Fibroblast of lung (primary cell): ENCODE measurements at places on chromosomes 2 and 18. TPM values are rescaled to one million over a fixed set of nuclear protein-coding genes. Genes with fewer than 3 reads are reported as not detected.

The UPP2 gene
- not detected in 2 replicates for total RNA-seq

- H3K4me3 ChIP-seq = no peak overlapping the region
- DNase-seq = no peak
- no peaks in the 10 kb centered on the region for H3K4me1 ChIP-seq
- H3K36me3 ChIP-seq = no peaks in the 10 kb centered on the region
- no peak overlapping the region for H3K27ac ChIP-seq
Measured at GRCh38 chr2:71941726-71942525, 205.7 kb downstream of the CYP26B1 start.

The SRD5A2 gene
- not detected in 2 replicates for total RNA-seq

The CDH7 gene
- total RNA-seq = not detected in 2 replicates

DNA sequence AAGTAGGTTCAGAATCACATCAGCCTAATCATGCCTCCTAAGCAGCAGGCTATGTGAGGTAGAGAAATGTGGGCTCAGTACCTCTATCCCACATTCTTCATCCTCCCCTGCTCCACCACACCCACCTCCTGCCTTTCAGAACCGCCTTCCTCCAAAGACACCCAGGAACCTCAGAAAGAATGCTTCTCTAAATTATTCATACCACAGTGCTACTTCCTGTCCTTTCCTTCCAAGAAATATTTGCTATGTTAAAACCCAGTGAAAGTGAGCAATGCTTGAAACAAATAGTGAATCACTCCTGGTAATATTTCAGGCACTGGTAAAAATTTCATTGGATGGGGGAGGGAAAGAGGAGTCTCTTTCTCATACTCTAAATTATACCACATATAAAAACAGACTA is 24.0 kb upstream of the CREB1 start:
- H3K4me3 ChIP-seq = no peak overlapping the region
- no peaks in the 10 kb centered on the region for H3K27me3 ChIP-seq
- DNase-seq = peak; percentile 96
- H3K4me1 ChIP-seq = peaks cover 16% of the 10 kb centered on the region
- no peaks in the 10 kb centered on the region for H3K36me3 ChIP-seq
- H3K27ac ChIP-seq = peak overlapping the region; percentile 65

GRCh38 chr18:54765636-54766375 is 62.5 kb upstream of the RAB27B start:
- H3K36me3 ChIP-seq = no peaks in the 10 kb centered on the region
- no peaks in the 10 kb centered on the region for H3K27me3 ChIP-seq
- H3K27ac ChIP-seq = no peak overlapping the region

GRCh38 chr2:140876015-140876414 is 1254.8 kb downstream of the LRP1B start:
- no peak overlapping the region for H3K4me3 ChIP-seq
- H3K4me1 ChIP-seq = no peaks in the 10 kb centered on the region
- H3K27ac ChIP-seq = no peak overlapping the region

DNA sequence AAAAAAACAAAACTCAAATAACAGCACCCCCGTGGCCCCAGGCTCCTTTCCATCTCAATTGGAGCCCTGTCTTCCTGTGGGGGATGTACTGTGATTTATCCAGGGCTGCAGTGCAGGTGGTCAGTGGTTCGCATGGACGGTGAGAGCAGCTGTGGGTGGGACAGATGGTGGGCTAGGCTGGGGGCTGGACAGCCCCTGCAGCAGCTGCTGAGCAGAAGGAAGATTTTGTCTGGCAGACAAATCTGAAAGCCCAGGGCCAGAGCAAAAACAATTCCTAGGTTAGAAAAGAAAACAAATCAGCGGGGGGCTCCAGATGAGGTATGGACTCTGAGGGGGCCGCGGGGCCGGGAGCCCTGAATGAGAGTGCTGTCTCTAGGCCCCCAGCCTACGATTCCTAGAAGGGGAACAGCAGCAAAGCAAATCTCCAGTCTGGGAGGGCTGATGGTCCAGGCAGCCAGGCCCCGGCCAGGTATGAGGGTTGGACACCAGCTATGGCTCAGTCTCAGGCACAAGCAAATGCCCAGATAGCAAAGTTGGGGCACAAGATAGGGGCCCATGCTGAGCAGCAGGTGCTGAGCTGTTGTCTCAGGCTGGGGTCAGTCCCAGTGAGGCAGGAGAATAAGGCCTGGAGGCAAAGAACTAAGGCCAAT is 45.4 kb downstream of the SOWAHC start:
- no peak for DNase-seq
- H3K4me1 ChIP-seq = no peaks in the 10 kb centered on the region
- no peak overlapping the region for H3K4me3 ChIP-seq
- no peak overlapping the region for H3K27ac ChIP-seq
- no peaks in the 10 kb centered on the region for H3K36me3 ChIP-seq

GRCh38 chr2:9797681-9798556 is 45.4 kb upstream of the TAF1B start:
- H3K4me3 ChIP-seq = no peak overlapping the region
- no peak for DNase-seq

The ZFAND2B gene
- total RNA-seq = 29.3 and 40.0 TPM in 2 replicates

- peaks cover 2% of the 10 kb centered on the region for H3K4me1 ChIP-seq
- H3K4me3 ChIP-seq = no peak overlapping the region
- H3K27ac ChIP-seq = no peak overlapping the region
- H3K36me3 ChIP-seq = no peaks in the 10 kb centered on the region
- peak; percentile 37 for DNase-seq
- no peaks in the 10 kb centered on the region for H3K27me3 ChIP-seq
Measured at GRCh38 chr18:67951137-67951536, 434.6 kb upstream of the DSEL start.

DNA sequence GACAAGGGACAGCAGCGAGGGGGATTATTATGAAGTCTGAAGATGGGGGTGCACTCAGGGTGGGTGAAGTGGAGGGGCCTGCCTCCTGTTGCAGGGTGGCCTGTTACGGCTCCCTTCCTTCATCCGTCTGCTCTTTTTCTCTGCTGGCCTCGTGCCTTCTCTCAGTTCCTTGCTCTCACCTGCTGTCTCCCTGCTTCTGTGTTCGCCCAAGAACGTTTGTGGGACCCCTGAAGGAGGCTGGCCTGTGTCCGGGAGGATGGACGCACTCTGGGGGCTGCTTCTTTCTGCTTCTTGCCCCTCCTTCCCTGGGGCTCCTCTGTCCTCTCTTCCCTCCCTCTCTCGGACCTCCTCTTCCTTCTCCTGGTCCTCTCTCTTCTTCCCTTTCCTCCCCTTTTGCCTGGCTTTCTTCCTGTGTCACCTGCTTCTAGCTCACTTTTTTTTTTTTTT is 13.8 kb downstream of the MROH2A start:
- DNase-seq = no peak
- no peak overlapping the region for H3K27ac ChIP-seq
- no peaks in the 10 kb centered on the region for H3K27me3 ChIP-seq
- H3K4me1 ChIP-seq = no peaks in the 10 kb centered on the region

DNA sequence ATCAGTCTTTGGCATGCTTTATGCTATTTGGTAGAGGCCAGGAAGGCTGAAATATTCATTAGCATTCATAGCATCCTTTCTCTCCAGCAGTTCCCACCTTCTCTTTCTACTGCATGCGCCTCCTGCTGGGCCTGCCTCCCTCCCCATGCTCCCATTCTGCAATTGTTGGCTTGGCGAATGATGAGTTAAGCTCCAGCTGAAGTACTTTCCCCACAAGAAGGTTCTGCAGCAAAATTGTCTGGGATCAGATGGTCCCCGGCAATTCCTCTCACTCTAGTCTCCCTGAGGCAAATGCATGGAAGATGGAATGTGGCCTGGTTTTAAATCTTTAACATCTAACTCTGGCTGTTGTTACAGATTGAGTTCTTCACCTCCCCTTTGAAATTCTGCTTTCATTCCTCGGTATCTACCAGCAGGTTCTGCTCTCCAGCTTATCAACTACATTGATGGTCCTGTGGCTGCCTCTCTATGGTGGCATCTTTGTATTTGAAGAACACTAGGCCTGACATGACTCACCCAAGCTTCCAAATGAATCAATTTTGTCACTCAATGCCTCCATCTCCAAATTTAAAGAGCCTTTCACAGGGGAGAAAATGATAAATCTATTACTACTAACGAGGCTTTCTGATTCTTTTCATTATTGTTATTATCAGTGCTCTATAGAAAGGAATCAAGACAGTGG is 55.9 kb downstream of the KCTD18 start:
- H3K27ac ChIP-seq = no peak overlapping the region
- H3K4me3 ChIP-seq = no peak overlapping the region
- peak; percentile 14 for DNase-seq
- no peaks in the 10 kb centered on the region for H3K27me3 ChIP-seq
- H3K4me1 ChIP-seq = peaks cover 12% of the 10 kb centered on the region

The TMSB10 gene
- total RNA-seq = 8,130 and 10,208 TPM in 2 replicates

DNA sequence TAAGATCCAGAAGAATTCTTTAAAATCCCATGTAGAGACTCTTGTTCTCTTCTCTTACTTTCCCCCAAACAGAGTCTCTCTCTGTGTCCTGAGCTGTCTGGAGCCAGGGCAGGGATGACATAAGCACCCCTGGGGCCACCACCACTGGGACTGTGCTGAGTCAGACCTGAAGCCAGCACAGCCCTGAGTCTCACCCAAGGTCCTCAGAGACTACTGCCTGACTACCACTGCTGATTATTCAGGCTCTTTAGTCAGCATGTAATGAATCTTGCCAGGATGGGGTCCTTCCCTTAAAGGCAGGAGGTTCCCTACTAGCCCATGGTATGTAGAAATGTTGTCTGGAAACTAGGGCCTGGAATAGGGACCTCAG is 34.9 kb upstream of the DYNC1I2 start:
- no peak overlapping the region for H3K4me3 ChIP-seq
- no peaks in the 10 kb centered on the region for H3K36me3 ChIP-seq
- no peak overlapping the region for H3K27ac ChIP-seq
- H3K27me3 ChIP-seq = peaks cover 2% of the 10 kb centered on the region

DNA sequence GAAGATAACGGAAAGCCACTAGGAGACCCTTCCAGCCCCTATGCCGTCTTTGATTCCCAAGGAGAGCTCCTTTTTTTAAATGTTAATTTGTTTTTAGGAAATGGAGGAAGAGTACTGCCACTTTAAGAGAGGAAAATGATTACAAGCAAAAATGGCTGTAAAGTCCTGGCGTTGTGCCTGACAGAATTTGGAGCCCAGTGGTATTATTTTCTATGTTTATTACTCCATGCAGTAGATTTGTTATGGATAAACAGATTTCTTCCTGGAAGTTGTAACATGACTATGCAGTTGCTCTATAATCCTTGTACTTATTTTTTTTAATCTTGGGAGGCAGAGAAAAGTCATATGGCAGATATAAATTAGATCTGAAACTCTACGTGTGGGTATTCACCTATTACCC is 141.3 kb downstream of the GBX2 start:
- H3K27me3 ChIP-seq = no peaks in the 10 kb centered on the region
- no peak overlapping the region for H3K27ac ChIP-seq
- no peaks in the 10 kb centered on the region for H3K36me3 ChIP-seq
- no peaks in the 10 kb centered on the region for H3K4me1 ChIP-seq
- DNase-seq = no peak
- H3K4me3 ChIP-seq = no peak overlapping the region

GRCh38 chr2:208025037-208025813 is at the start of gene PLEKHM3:
Gene PLEKHM3, minus strand, starts transcription at chr2:208025527. Its CDS starts 23,888 bp downstream, at chr2:208001639.
- no peaks in the 10 kb centered on the region for H3K4me1 ChIP-seq
- peak; percentile 88 for DNase-seq
- no peaks in the 10 kb centered on the region for H3K27me3 ChIP-seq
- peak within 1 kb of the TSS; percentile 89 for H3K4me3 ChIP-seq
- H3K27ac ChIP-seq = peak within 1 kb of the TSS; percentile 53

GRCh38 chr2:215830304-215830703 is 183.0 kb downstream of the MREG start:
- H3K27ac ChIP-seq = peak overlapping the region; percentile 13
- no peaks in the 10 kb centered on the region for H3K36me3 ChIP-seq
- DNase-seq = peak; percentile 96
- H3K4me1 ChIP-seq = peaks cover 6% of the 10 kb centered on the region
- no peaks in the 10 kb centered on the region for H3K27me3 ChIP-seq
- H3K4me3 ChIP-seq = no peak overlapping the region

The TMEFF2 gene
- total RNA-seq = 0.26 and 0.33 TPM in 2 replicates

DNA sequence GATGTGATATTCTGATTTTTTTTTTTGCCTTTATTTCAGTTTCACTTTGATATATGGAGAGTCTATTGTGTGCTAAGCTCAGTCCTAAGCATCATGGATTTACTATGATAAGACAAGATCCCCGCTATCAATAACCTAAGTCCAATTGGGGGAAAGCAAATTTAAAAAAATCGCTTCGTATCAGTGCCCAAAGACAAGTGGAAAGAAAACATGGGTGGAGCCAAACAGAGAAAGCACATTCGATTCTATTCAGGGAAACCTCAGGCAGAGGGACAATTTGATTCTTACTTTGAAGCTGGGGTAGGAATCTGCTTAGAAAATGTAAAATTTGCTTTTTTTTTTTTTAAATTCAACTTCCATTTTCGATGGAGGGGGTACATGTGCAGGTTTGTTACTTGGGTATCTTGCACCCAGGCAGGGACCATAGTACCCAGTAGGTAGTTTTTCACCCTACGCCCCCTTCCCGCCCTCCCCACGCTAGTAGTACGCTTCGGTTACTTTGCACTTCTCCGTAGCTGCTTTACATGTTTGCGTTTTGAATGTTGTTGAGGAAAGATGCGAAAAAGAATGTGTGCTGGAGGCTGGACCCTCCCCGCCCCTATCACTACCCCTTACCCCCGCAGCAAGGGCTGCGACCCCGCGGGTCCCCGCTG is 12.4 kb downstream of the KIF5C start:
- no peaks in the 10 kb centered on the region for H3K27me3 ChIP-seq
- no peak overlapping the region for H3K27ac ChIP-seq
- no peak for DNase-seq
- H3K4me1 ChIP-seq = no peaks in the 10 kb centered on the region
- H3K4me3 ChIP-seq = peak overlapping the region; percentile 59

The CLEC4F gene
- not detected in 2 replicates for total RNA-seq

GRCh38 chr2:113918229-113918628 is 28.3 kb downstream of the ACTR3 start:
- H3K4me3 ChIP-seq = no peak overlapping the region
- H3K36me3 ChIP-seq = peaks cover 8% of the 10 kb centered on the region
- no peak for DNase-seq
